ENCODE measurements at places on chromosomes 3 and 15.

- no peak for DNase-seq
Measured at GRCh38 chr3:46427916-46428833, 21.1 kb downstream of the CCRL2 start.

DNA sequence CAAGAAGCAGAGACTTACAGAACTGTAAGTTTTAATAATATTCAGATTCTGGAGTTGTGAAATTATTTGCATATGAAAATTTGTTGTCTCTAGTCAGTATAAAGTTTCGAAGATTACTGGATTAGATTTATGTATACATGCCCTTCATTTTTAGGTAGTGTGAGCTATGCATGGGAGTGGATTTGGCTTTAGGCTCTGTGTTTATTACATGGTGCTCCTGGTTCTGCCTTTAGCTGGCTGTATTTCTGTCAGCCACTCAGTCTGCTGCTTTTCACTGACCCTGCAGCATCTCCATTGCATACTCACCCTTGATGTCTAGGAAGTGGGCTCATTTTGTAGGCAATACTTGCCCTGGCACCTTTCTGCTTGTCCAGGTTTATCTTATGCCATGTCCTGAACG lies 147.5 kb upstream of the LRRFIP2 start:
- DNase-seq = no peak

- DNase-seq = no peak
Measured at GRCh38 chr15:49637857-49638256, 17.0 kb downstream of the DTWD1 start.

DNA sequence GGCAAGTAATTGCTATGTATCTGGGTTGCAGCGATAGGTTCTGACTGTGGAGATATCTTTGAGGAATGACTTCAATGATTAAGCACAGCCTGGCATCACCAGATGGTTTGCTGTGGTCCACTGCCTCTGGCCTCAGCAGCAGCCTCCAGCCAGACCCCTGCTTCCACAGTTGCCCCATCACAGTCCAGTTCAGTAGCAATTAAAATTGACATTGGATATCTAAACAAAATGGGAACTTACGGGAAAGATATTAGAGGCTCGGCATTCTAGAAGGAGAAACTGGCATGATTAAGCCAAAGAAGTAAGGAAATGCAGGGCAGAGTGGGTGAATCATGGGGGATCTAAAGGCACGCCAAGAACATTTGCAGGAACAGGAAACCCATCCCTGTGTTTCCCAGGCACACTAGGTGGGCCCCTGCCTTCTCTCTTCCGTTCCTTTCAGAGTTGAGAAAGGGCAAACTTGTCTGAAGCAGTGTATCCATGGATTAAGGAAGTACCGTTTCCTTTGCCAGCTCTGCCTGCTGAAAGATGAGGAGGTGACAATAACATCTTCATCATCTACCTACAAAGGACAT lies 36.3 kb upstream of the SH3BP5 start:
- DNase-seq = no peak

DNA sequence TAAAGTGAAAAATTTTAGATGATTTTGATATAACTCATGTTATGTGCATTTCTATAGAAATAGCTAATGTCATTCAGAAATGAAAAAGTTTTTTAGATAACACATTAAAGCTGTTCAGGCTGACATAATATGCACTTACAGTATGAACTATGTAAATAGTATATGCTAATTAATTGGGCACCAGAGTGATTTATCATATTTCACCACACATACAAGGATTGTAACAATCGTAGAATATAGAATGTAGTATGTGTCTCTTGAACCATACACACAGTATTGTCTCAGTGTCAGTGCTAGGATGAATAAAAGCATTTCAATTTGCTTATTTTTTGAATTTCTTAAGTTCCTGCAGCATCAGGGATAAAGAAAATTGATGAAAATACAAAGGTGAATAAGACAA lies 710.0 kb downstream of the OTOL1 start:
- no peak for DNase-seq

GRCh38 chr3:174477491-174477890 lies 381.6 kb upstream of the NAALADL2 start:
- no peak for DNase-seq

DNA sequence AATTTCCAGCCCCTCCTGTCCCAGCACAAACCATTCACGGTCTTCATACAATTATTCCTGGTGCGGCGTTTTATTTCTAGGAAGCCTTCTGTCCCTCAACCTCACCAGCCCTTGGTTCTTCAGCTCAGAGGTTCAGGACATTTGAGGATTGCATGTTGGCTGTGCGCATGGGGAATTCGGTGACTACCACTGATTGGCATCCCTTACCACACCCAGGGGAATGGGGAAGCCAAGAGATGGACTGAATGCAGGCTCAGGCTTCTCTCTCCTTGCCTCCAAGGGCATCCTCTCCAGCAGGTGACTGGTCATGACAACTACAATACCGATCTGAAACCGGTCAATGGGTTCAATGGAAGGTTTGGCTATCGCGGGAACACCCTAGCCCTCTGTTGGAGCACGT lies 153.8 kb downstream of the MTHFS start:
- DNase-seq = no peak

DNA sequence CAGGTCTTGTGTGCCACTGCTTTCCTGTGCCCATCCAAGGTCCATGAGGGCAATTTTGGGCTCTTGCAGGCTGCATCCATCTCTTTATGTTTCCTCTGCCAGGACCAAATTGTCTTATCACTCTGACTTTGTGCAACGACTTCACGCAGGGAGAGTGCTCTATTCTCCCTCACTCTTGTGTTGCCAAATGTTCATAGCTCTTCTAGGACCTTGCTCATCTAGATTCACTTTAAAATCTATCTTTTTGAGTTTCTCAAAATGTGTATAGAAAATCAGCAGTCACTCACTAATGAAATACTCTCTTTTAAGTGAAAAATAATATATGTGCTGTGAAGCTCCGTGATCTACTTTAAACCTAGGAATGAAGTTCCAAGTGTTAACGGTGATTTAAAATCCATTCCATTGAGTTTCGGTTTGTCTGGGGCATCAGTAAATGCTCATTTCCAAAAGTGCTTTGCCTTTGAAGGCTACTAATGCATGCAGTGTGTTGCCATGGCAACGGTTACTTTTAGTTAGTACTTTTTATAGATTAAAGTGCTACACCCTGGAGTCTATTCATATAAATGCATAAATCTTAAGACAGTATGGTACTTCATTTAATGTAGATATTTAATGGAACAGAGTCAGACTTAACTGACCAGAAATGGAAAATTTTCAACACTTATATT lies 46.6 kb upstream of the GOLGA8J start:
- no peak for DNase-seq
